CD8-positive, alpha-beta memory T cell (primary cell): ENCODE measurements at places on chromosomes 1 and 21. TPM values are rescaled to one million over a fixed set of nuclear protein-coding genes. Genes with fewer than 3 reads are reported as not detected.

Gene TMEM51
- 0.11 TPM for total RNA-seq

Gene PPM1J
- total RNA-seq, result not detected

Gene CDCA8
- 37.4 TPM for total RNA-seq

Gene MTOR
- total RNA-seq, result 55.2 TPM

Gene FBXO28
- total RNA-seq, result 31.6 TPM

Gene TAL1
- not detected for total RNA-seq

Gene GBP6
- total RNA-seq, result 0.22 TPM

Gene NFIA
- total RNA-seq, result 6.1 TPM

DNA sequence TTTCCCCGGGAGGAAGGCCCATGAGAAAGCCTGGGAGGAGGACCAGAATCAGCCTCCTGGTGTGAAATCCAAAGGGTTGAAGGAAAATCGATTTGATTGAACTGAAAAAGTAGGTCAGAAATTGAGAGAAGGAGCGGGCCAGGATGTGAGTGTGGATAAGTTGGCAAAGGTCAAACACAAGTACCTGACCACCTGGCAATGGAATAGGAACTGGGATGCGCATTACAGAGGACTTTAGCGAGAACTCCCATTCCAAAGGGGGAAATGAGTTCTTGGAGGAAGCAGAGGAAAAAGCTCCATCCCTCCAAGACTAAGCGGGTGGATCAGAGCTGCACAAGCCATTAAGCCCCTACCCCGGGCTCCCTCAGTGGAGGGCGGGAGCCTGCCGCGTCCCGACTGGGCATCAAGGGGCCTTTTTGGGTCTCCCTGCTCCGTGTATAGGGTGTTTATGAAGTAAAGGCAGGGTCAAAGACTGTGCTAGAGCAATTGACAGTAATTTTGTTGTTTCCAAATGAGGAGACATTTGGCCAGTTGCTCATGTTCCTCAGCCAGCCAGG, 56.4 kb downstream of the TGFB2 start:
- no peak for DNase-seq

DNA sequence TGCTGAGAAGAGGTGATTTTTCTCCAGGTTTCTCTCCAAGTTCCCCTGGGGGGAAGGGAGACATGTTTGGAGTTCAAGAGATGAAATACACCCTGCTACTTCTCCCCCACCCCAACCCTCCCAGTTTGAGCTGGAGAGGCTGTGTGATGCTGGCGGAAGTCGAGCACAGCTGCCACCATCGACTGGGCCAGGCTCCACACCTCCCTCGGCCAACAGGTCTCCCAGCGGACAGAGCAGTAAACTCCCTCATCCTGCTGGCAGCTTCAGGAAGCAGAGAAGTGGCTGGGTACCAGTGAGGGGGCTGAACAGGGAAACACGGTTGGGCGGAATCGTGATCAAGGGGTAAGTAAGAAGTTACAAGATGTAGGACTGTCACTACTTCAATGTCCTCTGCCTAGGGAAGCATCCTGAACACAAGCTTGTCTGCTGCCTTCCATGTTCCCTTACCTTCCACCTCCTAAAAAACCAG, 6.6 kb upstream of the NHLH1 start:
- DNase-seq, result no peak

DNA sequence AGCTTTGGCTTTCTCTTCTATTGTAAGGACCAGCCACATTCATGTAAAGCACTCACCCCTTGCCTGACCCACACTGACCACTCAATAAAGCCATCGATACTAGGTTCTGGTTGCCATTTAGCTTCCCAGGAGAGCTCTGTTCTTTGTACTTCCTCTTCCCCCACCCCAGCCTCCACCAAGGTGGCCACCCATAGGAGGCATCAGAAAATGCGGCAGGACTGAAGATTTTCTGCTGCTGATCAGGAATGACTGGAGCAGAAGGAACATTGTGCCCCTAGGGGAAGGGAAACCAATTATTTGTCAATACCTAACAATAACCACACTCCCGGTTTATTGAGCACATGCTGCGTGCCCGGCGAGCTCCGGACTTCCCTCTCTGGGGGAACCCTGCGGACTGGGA, 5.2 kb upstream of the SMIM12 start:
- DNase-seq, result no peak

- DNase-seq, result no peak
These were observed 51.1 kb downstream of the KCNK1 start for GRCh38 chr1:233664804-233665574.

DNA sequence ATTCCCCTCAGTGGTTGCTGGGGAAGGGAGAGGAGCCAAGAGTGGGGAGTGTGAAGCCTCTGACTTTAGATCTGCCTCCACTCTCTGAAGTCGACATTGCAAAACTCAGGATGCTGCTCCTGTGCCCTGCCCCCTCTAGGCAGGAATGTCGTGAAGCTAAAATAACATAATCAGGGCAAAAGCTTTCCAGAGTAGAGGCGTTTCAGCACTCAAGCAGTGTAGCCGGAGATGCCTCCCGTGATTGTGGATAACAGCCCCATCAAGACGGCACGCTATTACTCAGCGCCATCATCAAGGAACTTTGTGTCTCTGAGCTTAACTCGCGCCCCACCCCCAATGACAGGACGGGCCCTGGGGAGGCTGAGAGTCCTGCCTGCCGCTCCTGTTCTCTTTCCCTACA, 60.0 kb downstream of the FBXO2 start:
- DNase-seq, result no peak

DNA sequence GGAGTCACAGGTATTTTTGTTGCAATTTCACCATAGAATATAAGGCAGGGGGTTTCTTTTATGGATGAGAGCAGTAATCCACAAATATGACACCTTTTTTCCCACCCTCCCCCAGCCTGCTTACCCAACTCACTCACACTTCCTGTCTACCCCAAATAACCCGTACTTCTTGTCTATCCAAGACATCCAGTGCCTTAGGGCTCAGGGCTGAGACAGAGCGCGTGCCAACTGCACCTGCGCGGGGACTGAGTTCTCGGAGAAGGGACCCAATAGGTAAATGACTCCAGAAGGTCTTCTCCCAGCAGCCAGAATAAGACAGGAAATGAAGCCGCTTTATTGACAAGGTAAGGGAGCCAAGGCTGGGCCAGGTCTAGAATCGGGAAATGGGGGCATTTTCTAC, 369.1 kb downstream of the SIPA1L2 start:
- no peak for DNase-seq

DNA sequence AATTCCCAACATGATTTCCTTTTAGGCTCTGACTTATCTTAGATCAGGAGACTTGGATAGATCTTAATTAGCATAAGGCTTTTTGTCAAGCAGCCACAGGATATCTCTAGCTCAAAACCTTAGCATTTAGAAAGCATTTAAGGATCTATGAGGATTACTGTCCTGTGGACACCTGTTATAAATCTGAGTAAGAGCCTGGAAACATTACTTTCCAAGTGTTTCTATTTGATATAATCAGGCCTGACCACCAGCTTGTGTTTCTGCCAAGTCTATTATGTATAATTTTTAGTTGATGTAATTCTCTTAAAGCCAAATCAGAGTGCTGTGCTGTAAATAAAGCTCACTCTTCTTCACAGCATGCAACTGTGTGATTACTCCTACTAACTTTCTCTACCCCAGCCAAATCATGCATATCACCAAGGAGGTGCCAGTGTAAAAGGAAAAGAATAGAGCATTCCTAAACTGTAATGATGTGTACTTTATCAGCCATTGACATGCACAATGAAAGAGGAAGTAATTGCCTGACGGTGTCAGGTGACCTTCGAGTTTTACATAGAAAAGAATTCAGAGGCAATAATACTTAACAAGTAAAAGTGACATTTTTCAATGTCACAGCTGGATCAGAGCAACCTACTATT, 309.9 kb upstream of the PRMT6 start:
- no peak for DNase-seq

- no peak for DNase-seq
These were observed 9.7 kb downstream of the NENF start for GRCh38 chr1:212442408-212442807.

DNA sequence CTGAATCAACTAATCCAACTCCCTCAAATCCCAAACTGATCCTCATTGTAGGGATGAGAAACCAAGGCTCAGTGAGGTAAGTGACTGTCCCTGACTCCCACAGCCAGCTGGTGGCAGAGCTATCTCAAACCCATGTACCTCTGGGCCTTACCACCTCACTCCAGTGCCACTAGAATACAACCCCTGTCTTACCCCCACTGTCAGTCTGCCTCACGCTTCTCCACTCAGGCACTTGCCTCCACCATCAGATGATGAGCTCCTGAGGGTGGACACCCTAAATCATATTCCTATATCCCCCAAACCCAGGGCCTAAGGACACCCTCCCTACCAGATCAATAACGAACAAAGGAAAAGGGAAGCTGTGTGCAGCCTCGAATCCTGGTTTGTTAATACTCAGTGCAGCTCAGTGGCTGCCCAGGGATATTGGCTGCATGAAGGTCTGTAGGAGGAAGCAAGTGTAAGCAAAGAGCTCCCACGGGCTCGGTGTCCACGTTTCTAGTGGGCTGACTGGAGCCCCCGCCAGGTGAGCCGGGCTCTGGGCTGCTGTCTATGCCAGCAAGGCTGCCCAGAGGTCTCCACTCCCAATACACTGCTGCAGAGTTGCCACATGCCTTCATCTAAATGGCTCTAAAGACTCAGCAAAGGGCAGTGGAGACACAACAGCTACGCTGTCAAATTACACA, 533.4 kb downstream of the MATN1 start:
- no peak for DNase-seq

- DNase-seq, result peak; percentile 9
These were observed 88.7 kb upstream of the IFFO2 start for GRCh38 chr1:19044975-19045831.

GRCh38 chr21:38013741-38014140, 97.5 kb upstream of the KCNJ6 start:
- DNase-seq, result no peak

DNA sequence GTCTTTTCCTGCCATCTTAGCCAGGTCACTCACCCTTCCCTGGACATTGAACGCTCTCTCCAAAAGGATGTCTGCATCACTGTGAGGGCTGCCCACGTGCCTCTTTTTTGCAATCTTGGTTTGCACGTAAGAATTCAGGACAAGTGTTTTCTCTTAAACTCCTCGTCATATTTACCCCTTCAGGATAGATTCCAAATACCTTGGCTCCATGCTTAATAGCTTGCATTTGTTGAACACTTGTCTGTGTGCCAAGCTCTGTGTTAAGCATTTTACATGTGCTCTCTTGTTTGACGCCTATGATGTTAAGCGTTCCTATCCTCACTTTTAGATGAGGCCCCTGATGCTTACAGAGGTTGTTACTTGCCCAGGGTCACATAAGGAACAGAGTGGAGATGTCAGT, 29.8 kb downstream of the RCSD1 start:
- DNase-seq, result no peak

DNA sequence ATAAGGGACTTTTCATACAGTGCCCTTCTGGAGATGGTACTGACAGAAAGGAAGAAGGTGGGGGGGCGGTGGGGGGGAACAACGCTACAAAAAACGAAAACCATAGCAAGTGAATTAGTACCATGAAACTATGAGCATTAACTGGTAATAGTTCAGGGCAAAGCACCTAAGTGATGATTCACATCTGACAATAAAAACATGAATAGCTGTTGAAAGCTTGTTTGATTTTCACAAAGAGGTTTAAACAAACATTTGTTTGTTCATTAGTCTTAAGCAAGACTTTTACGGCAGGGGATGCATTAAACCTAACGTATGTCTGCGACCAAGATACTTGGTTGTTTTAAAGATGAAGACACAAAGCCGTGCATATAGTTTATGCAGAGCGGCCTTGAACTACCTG, 177.5 kb downstream of the LMO4 start:
- DNase-seq, result no peak

GRCh38 chr21:45546636-45547544, 4.7 kb upstream of the SLC19A1 start:
- no peak for DNase-seq

GRCh38 chr1:210024996-210025395, 87.0 kb downstream of the SYT14 start:
- DNase-seq, result no peak

- no peak for DNase-seq
These were observed 287.8 kb upstream of the RGS18 start for GRCh38 chr1:191870490-191870889.

- DNase-seq, result no peak
These were observed 43.0 kb upstream of the EGLN1 start for GRCh38 chr1:231465051-231465450.

- DNase-seq, result no peak
These were observed 22.2 kb upstream of the DPT start for GRCh38 chr1:168751195-168751650.

- DNase-seq, result no peak
These were observed 22.5 kb upstream of the LAX1 start for GRCh38 chr1:203742436-203742835.

DNA sequence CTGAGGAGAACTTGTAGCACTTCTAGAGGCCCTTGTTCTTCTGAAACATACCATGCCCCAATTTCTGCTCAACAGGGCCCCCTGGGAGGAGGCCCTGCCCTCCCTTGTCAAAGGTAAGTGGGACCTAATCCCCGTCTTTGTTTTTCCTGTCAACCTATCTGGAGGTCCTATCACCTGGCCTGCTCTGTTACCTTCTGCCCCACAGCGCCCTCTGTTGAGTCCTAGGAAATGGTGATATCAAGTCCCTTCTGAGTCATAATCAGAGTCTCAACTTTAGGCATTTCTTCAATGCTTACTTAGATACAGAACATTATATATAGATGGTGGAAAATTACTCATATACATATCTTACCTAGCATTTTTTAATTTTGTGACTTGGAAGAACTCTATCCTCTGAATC, 28.2 kb upstream of the FCRL4 start:
- peak; percentile 58 for DNase-seq
